Stimulated activated CD4-positive, alpha-beta T cell treated with anti-CD3 and anti-CD28 coated beads, Interleukin-4, amount 100 ng/mL, for 48 hours (primary cell): ENCODE measurements at places on chromosomes 1 and 21.

DNA sequence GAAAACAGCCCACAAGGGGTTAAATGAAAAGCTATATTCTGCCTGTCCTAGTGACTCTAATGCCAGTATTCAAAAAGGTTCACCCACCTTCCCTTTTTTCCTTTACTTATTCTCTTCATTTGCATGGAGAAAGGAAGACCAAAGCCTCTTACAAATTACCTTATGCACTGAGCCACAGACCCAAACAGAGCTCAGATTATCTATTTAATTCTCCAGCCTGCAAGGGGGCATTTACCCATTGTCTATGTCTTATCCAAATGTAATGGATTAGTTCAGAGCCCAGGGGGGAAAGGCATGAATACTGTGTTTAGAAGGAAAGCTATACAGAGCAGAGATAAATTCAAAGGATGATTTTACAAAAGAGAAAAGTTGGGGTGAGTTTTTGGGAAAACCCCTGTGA is 388.5 kb downstream of the OMA1 start:
- no peak for DNase-seq

DNA sequence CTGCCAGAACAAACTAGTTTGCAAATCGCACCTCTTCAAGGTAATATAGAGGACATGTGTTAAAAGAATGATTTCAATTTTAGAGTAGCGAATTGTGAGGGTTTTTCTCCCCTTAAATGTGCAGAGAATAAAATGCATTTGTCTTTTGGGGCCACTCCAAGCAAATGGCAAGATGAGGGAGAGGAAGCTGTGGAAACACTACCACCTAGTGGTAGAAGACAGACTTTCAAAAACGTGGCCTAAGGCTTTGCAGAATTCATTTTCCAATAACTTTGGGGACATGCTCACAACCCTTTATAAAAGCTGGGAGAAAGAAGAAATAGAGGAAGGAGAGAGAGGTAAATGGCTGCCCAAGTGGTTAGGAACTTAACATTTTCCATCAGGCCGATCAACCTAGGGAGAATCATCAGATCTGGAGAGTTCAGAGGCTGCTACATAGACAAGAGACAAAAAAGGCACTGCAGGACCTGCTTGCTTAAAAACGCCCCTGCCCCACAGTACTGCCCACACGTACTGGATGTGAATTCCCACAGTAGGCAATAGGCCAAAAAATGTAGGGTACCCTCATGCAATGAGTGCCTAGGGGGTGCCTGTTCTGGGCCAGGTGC is 15.7 kb upstream of the RCAN1 start:
- DNase-seq = no peak

- DNase-seq = no peak
These were observed 5.7 kb upstream of the ABCG1 start for GRCh38 chr21:42213082-42213774.

DNA sequence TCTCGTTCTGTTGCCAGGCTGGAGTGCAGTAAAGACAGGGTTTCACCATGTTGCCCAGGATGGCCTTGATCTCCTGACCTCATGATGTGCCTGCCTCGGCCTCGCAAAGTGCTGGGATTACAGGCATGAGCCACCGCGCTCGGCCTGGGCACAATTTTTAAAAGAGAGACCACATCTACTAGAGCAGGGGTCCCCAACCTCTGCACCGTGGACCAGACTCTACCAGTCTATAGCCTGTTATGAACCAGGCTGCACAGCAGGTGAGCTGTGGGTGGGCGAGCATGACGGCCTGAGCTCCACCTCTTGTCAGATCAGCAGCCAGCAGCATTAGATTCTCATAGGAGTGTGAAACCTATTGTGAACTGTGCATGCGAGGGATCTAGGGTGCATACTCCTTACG is 20.8 kb downstream of the TNNT2 start:
- no peak for DNase-seq

GRCh38 chr1:24329797-24330543 is 10.8 kb downstream of the GRHL3 start:
- DNase-seq = no peak

DNA sequence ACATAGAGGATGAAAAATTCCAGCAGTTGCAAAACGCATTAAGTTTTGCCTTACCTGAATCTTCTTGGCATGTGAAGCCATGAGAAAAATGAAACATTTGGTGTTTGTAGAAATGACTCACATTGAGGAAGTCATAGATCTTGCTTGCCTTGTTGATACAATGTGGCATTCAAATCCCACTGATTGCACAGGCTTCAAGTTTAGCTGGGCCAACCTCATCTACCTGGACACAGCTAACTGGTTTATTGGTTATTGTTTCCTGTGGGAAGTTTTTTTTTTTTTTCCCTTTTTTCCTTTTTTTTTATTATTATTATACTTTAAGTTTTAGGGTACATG is 168.9 kb upstream of the C21orf91 start:
- no peak for DNase-seq

DNA sequence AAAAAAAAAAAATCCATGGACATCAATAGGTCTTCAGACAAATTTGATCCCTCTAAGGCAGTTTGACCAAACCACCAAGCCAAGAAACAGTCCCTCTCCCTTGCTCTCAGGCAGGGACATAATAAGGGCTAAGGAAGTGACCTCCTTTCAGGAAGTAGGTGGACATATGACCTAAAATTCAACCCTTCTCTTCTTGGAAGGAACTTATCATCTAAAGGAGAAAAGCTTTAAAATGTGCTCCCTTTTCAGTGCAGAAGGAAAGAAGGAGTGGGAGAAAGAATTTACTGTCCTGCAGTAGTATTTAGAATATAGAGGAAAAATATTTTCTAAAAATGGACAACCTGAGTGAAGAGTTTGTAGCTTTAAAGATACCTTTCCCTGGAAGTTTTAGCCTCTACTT is 118.1 kb downstream of the DTL start:
- DNase-seq = no peak

DNA sequence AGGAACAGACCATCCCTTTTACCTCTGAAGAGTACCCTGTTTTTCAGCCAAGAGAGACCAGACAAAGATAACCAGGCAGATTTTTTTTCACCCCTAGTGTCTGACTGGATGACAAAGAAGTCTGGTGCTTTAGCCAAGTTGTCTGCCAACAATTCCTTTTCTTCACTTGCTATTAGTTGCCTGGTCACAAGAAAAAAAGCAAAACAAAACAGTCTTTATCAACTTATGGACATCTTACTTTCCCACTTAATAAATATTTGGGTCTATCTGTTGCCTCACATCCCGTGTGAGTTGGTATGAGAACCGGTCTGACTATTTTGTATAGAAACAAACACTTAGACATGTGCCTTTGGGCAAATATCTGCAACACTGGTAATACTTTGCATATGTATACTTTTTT is 662.9 kb downstream of the PLPP3 start:
- DNase-seq = no peak
